ENCODE measurements at places on chromosomes 16 and 17.

DNA sequence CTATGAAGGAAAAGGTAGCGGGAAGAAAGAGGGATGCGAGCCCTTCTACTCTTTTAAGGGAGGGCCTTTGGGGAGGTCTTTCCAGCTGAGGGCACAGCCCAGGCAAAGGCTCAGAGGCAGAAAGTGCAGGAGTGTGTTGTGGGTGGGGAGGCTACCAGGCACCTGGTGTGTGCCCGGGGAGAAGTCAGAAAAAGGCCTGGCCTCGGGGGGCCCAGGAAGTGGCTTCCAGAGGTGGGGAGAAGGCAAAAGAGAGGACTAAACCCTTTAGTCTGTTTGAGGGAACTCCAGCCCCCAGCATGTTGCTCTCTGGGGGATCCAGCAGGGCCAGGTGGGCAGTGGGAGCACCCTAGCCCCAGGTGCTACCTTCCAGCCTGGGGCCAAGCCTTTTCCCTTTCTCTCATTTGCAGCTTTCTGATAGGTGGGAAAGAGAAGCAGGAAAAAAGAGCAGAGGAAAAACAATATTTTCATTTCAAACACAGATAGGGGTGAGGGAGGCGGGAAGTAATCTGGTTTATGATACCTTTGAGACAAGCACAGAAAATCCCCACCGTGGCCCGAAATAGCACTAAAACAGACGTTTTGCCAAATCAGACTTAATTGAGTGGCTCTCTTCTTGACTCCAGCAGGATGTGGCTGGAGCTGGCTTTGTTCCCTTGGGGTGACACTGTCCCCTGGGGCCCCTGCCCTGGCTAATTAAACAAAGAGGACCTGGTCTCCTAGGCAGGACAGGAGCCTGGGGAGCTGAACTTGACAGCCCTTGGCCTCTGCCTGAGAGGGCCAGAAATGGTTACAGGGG is 10.4 kb downstream of the RAI1 start:
- no peak for DNase-seq

- no peak for DNase-seq
Observed at GRCh38 chr17:1183171-1183873, 3.5 kb upstream of the ABR start.

GRCh38 chr17:804541-805435 is 22.6 kb downstream of the MRM3 start:
- DNase-seq = no peak

- no peak for DNase-seq
Observed at GRCh38 chr17:57629886-57630285, 115.2 kb downstream of the CCDC182 start.

- DNase-seq = no peak
Observed at GRCh38 chr17:53629188-53629587, 193.5 kb upstream of the KIF2B start.

DNA sequence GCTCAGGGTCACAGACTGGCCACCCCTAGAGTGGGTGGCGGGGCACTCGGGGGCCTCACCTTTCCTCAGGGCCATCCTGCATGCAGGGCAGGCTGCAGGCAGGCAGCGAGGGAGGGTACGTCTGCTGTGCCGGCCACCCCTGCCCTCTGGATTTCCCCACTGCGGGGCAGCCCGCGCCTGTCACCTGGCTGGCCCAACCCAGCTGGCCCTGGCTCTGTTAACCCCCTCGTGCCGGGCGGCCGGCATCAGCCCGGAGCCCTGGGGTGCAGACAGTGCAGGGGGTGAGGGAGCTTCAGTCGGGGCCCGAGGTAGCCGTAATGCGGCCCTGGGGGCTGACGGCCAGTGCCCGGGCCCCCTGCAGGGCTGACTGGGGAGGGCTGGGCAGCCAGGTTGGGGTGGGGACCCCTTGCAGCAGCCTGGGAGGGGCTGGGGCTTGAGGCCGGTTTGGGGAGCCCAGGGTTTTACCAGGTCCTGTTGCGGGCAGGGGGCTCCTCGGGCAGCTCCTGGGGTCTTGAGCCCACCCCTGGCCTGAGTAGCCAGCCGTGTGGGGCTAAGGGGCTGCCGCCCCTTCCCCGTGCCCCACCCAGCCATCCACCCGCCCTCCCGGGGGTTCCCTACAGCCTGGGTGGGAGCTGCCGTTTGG is at the start of gene IGFALS:
Gene IGFALS (minus strand): TSS at position 128 of the 643 bp plus-strand sequence. CDS start 53 bp downstream, at position 75.
- DNase-seq = no peak

DNA sequence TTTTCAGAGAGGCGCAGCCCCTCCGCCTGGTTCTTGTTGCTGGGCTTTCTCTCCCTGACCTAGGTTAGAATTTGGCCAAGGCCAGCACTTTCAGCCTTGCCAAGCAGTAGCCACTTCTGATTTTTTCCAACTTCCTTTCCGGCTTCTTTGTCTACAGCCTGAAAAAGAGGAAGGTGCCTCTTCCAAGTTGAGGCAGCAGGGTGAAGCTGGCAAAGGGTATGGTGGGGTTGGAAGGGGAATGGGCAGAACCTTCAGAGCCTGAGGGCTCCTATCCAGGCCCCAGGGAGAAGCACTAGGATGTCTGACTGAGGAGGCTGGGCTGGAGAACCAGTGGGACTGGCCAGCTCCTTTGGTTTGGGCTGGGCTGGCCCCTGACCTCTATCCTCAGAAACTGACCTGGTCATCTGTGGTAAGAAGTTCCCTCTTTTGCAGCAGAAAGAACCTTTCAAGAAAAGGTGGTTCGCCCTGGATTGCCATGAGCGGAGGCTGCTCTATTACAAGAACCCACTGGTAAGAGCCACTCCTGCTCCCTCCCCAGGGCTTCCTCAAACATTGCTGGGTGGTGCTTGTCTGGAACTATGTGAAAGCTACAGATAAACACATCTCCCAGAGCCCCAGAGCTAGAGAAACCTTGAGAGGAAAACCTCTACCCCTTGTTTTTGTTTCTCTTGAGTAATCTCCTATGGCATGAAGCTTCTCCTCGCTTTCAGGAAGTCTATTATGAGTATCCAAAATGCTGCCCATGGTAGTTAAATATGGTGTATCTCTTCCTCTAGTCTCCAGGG is 16.6 kb upstream of the RNF135 start:
- DNase-seq = no peak

- DNase-seq = no peak
Observed at GRCh38 chr16:84916178-84916577, 95.2 kb downstream of the ZDHHC7 start.
